Heart left ventricle (tissue), 16 donors: ENCODE measurements at places on chromosomes 2 and 18. TPM values are rescaled to one million over a fixed set of nuclear protein-coding genes. Genes with fewer than 3 reads are reported as not detected.

- peak; percentile 44 for DNase-seq
Observed at GRCh38 chr2:20618886-20619521, 31.9 kb downstream of the HS1BP3 start.

DNA sequence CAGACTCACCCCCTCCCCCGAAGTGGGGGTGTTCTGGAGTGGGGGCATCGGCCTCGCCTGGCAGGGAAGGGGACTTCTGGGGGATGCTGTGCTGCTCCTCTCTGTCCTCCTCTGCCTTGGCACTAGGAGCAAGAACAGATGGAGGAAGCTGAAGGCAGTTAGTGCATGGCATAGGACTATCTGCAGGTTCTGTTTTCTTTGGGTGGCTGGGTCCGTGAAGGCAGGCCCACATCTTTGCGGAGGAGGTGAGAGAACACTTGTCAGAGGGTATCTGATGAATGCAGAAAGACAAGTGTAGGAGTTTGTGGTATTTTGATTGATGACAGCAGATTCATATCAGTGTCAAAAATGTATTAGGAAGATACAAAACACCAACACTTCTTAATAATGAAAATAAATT lies 411.4 kb downstream of the TSN start:
- no peak for DNase-seq

Gene XDH
- not detected for polyA plus RNA-seq

DNA sequence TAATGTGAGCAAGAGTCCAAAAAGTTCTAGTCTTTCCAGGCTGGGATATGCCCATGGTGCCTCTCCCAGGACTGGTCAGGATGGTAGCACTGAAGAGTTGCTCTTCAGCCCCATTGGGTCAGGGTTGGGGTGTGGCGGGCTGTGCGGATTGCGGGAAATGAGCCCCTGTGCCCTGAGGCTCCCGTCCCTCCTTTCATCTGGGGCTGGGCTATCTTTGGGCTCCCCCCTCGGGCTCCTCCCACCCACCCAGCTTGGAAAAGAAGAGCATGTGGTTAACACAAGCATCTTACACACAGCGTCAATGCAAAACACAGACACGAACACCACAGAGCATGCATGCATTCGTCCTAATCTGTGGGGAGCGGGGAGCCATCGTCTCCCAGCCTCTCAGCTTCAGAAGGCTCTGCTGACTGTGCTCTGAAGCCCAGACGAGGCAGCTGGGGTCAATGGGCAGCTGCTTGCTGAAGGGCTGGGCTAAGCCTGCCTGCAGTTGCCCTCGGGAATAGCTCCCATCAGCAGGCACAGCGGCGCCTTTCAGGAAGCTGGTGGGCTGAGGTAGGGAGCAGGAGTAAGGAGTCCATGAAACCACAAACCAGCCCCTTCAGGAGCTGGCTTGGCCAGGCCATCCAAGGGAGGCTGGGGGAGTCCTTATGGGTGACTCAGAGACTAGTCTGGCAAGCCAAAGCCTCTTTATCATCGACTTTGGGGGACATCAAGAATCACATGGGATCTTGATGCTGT lies 112.9 kb downstream of the CLIP4 start:
- no peak for DNase-seq

DNA sequence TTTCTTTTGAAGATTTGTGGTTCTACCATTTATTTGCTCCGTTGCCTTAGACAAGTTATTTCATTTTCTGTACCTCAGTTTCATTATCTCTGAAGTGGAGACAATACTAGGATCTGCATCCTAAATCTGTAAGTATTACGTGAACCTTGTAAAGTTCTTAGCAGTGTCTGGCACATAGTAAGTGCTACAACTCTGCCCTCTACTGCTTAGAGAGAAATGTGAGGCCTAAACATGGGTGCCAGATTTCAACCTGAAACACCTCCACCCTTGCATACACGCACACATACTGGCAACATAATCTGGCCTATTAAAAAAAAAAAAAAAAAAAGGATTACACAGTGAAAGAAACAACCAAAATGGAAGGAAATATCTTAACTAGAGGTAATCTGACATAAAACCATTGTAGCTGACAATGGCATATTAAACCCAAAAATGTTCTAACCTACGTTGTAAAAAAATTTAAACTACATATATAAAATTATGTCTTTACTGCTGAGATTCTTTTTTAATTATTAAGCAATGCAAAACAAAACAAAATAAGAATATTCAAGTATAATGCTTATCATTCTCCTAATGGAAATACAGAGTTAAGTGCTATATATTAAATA lies 132.6 kb downstream of the MAP2 start:
- DNase-seq, result no peak

Gene ANKRD30BL
- polyA plus RNA-seq, result not detected

DNA sequence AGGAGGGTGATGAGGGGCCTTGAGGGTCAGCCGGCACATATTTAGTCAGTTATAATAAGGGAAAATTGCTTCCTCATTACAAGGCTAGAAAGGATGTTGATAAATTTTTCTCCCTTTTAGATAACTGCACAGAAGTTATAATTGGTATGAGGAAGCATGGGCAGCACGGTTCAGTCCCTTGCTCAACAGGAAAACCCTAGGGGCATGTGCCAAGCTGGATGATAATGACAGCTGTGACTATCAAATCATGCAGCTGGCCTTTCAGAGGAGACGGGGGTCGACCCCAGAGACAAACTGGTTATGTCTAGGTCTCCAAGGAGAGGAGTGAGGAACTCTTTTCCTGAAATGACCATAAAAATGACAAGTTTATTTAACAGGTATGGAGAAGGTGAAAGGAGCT lies 448.1 kb upstream of the VRK2 start:
- no peak for DNase-seq

GRCh38 chr18:25392192-25392591 lies 40.2 kb upstream of the ZNF521 start:
- DNase-seq, result no peak

Gene ITGB6
- 0.27 TPM for polyA plus RNA-seq

DNA sequence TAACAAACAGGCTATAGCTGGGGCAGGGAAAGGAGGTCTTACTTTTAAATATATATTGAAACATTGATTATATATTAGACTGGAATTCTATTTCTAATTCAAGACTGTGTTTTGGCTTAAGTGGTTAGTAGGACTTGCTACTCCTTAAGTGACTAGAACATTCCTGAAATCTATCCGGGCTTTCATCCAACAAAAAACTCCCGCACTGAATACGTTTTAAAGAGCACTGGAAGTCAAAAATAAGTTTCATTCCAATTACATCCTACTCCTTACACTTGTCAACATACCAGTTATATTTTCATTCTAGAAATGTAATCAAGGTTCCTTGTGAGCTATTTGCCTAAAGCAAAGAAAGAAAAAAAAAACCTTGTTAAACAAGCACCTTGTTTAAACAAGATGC lies 204.6 kb downstream of the SP3 start:
- no peak for DNase-seq

DNA sequence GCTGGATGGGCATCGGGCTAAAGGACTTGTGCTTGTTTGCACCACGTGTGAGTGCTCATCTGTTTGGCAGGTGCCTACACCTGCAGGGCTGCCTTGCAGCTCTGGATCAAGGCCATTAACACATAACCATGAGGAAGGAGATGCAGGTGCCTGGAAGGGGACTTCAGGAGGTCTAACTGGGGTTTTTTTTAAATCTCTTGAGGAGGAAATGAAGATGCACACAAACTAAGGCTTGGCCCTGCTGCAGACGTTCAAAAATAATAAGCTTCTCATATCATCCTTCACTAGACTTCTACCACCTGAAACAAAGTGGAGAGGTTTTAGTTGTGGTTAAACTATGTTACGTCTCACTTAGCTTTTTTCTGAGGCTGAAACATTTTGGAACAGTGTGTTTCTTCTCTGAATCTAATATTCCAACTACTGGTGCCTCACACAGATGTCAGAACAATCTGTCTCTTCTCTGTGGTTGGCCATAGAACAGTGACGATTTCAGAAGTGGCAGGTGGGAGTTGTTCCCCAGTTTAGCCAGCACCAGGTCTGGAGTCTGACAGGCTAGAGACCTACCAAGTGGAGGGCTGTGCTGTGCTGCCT lies 36.5 kb downstream of the BCL2L11 start:
- DNase-seq, result no peak

- DNase-seq, result no peak
Observed at GRCh38 chr18:54690198-54690597, 99.2 kb downstream of the DYNAP start.

DNA sequence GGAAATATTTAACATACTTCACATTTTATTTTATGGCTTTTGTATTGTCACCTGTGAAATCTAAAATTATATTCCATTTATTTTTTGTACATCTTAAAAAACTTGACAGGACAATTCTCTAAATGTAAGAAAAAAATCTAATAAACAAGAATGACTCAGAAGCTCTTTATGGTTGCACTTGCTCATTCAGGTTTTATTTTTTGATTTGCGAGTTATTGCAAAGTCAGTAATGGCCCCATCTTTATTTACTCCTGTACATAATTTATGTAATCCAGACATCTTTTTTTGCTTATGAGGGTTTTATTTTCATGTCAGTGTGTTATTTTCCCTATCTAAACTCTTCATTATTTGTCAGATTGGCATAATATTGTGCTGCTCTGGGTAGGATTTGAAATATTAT lies 145.1 kb downstream of the MBD5 start:
- no peak for DNase-seq

GRCh38 chr2:129813404-129813803 lies 166.1 kb upstream of the RAB6C start:
- DNase-seq, result no peak

GRCh38 chr2:50707196-50707595 lies 324.7 kb downstream of the NRXN1 start:
- no peak for DNase-seq

DNA sequence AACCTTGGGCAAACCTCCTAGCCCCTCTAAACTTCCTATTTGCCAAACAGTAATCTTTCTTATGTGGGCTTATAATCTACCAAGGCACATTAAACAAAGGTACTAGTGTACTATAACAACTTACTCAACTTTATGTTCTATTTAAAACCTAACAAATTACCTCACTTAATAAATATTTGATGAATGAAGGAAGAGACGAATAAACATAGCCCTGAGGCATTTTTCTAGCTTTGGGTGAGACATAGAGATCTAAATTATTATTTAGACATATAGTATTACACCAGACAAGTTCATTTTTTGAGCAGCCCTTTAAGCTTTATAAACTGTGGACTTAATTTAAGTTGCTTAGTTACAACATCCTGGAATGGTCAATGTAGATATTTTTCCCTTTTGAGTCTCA lies 104.6 kb downstream of the UNC80 start:
- no peak for DNase-seq
